ENCODE measurements at places on chromosomes 11 and 22. TPM values are rescaled to one million over a fixed set of nuclear protein-coding genes. Genes with fewer than 3 reads are reported as not detected.
A peak's percentile ranks its signal among the peaks of the same experiment; 100 is the strongest.

CCDC157 gene
- 1.3 TPM for total RNA-seq

PDE2A gene
- 32.1 TPM for total RNA-seq

CCDC134 gene
- 4.1 TPM for total RNA-seq

SCGB1C1 gene
- not detected for total RNA-seq

MPPED2 gene
- 3.6 TPM for total RNA-seq

MUC6 gene
- total RNA-seq: not detected

GAL3ST3 gene
- 13.6 TPM for total RNA-seq

TOM1 gene
- 55.6 TPM for total RNA-seq

BSX gene
- not detected for total RNA-seq

SPDYC gene
- total RNA-seq: not detected

SLC22A8 gene
- not detected for total RNA-seq

DCHS1 gene
- 13.2 TPM for total RNA-seq

OR5M11 gene
- total RNA-seq: not detected

TSPAN32 gene
- 24.0 TPM for total RNA-seq

DNA sequence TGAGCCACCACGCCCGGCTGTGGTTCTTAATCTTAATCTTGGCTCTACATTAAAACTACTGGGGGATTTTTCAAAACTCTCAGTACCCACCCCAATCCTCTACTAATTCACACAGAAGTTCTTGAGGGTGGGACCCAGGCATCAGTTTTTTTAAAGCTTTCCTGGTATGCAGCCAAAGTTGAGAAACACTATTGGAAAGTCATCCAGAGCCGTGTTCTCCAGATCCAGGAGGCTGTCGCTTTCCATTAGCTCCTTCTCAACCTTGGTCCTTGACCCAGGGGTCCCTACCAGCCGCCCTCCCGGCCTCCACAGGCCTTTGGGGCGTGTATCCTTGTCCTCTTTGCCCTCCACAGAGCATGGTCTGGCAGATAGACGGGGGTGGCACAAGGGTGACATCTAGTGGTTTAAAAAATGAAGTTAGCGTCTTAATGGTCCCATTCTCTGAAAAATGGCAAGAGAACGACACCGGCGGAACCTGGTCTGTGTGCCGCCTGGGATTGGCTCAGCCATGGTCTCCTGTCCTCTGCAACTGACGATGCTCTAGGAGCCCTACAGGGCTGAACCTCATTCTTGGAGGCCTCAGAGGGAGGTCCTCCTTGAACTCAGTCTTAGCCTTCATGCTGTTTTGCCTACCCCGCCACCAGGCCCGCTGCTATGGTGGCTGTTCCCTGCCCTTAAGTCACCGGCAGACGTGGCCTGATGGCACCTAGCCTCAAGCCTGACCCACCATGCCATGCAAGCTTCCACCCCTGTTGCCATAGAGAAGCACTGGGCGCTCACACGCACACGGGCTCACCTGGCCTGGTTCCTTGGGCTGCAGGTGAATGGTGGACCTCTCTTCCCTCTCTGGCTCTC is 152.0 kb upstream of the SYN3 start:
- peak; percentile 17 for DNase-seq

DNA sequence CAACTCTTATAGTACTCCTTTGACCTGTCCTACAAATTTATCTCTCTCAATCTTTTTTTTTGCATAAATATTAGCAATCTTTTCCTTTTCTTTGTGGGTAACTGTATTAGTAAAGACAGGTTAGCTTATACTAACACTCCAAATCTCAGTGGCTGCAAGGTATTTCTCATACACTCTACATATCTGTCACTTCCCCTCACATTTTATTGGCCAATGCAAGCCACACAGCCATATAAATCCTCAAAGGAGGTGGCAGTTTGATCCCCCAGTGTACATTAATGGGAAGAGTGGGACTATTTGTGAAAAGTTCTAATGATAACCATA is 42.6 kb upstream of the EED start:
- no peak for DNase-seq

GRCh38 chr11:61163714-61164605 is 2.7 kb upstream of the VPS37C start:
- DNase-seq: no peak

DNA sequence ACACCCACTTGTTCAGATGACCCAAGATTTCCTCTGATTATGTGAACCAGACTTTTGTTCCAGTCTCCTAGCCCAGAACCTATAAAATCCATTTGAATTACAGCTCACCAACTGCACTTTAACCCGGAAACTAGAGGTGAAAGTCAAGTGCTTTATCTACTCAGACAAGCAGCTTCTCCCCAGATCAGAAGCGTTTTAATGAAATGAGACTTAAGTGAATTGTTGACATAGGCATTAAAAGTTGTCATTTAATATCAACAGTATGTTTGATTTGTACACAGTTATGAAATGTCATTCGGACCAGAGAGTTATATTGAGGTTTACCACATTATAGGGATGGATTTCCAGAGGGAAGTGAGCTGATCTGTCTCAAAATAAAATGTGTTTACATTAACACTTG is 52.0 kb downstream of the CADM1 start:
- no peak for DNase-seq

- no peak for DNase-seq
Observed at GRCh38 chr11:93494357-93494756, 48.8 kb downstream of the SMCO4 start.

DNA sequence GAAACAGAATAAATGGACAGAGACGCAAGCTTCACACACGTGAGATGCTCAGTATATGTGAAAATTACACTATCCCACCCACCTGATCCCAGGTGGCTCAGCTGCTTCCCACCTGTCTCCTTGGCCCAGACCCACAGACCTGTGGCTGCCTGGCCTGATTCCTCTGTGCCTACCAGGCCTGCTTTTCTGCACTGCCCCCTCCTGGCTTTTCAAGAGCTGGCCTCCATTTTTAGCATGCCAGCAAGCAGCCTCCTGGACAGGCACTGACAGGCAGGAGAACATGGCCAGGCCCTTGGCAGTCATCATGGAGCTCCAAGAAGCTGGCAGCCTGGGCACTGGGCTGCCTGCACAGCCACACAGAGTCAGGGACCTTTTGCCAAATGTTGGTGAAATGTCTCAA is 79.5 kb upstream of the HMGXB4 start:
- DNase-seq: no peak

GRCh38 chr11:123707606-123708205 is 33.8 kb downstream of the ZNF202 start:
- peak; percentile 72 for DNase-seq

DNA sequence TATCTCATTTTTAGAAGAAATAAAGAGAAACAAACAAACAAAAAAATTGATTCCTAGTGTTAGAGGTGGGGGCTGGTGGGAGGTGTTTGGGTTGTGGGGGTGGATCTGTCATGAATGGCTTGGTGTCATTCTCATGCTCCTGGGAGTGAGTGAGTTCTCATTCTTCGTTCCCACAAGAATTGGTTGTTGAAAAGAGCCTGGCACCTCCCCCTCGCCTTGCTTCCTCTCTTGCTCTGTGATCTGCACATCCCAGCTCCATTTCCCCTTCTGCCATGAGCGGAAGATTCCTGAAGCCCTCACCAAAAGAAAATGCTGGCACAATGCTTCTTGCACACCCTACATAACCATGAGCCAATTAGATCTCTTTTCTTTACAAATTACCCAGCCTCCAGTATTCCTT is 277.8 kb downstream of the ST3GAL4 start:
- no peak for DNase-seq

DNA sequence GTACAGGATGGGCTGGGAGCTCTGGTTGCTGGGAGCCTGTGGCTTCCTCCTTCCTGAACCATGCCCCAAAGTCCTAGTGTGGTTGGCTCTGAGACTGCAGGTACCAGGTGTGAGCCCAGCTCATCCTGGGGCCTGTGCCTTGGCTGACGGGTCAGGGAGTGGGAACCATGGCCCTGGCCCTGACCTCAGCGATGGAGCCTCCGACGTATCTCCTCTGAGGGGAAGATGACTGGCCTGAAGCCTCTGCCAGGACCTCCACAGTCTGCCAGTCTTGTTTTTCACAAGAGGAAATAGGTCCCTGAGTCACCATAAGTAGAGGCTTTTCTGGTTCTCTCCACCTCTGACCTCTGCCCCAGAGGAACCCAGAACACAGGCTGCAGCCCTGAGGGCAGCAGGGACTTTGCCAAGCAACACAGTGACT is 3.4 kb downstream of the RCE1 start:
- DNase-seq: no peak

GRCh38 chr22:50208939-50209892 is 8.4 kb downstream of the SELENOO start:
- DNase-seq: peak; percentile 54

- peak; percentile 87 for DNase-seq
Observed at GRCh38 chr11:45658292-45658991, 7.0 kb downstream of the CHST1 start.

GRCh38 chr11:47108214-47108613 is 68.5 kb downstream of the ARFGAP2 start:
- no peak for DNase-seq

DNA sequence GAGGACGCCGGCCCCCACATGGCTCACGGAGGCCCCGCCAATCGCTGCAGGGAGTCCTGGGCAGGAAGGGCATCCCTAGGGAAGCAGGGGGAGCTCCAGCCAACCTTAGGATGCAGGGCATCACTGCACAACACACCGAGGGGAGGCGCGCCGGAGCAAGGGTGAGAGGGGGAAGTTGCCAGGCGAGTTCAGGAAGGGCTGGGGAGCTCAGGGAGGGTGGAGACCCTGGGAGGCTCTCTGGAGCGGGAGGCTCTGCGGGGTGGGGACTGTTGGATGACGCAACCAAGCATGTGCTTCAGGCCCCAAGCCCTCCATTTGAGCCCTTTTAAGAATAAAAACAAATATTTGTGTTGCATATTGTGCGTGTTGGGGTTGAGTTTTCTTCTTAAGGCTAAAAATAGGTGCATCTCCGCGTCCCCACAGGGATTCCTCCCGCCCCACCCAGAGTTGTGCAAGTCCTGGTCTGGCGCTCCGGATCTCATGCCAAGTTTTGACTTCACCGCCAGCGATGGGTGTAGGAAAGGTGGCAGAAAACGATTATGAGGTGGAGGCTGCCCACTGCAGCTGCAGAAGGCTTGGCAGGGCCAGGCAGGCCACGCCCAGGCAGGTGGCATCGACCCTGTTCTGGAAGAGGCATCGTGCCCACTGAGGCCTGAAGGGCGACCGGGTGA is 65.2 kb downstream of the WNT7B start:
- DNase-seq: peak; percentile 55

DNA sequence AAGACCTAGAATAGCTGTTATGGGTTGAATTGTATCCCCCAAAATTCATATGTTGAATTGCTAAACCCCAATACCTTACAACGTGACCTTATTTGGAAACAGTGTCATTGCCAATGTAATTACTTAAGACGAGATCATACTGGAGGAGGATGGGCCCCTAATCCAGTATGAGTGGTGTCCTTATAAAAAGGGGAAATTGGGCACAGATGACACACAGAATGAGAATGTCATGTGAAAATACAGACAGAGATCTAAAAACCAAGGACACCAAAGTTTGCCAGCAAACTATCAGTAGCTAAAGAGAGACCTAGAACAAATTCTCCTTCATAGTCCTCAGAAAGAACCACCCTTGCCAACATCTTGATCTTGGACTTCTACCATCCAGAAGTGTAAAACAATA is 127.7 kb downstream of the ATXN10 start:
- no peak for DNase-seq

- DNase-seq: no peak
Observed at GRCh38 chr11:125330462-125331325, 165.4 kb downstream of the FEZ1 start.

DNA sequence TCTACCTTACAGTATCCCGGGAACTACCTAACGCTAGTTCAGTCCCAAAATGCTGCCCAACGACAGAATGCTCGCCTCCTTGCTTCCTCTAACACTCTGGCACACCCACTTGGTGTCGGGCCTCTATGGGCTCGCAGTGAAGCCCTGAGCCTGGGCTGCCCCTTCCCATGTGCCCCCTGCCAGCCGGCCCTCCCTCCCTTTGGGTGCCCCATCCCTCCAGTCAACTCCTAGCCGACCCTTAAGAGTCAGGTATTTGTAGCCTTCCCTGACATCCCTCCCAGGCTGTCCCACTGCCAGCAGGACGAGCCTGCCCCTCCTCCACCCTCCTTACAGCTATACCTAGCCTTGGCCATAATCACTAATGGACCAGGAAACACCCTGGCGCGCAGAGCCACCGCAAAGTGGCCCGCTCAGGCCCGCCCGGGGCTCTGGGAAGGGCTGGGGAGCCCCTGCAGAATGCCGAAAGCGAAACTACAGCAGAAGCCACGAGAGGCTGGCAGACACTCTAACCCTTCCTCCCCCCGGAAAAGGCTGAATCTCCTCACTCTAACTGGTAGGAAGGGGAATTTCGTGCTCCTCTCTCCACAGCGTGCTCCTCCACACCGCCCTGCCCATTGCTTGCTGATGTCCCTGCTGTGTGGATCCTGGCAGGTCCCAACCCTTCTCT is 8.2 kb downstream of the CBX7 start:
- peak; percentile 71 for DNase-seq

DNA sequence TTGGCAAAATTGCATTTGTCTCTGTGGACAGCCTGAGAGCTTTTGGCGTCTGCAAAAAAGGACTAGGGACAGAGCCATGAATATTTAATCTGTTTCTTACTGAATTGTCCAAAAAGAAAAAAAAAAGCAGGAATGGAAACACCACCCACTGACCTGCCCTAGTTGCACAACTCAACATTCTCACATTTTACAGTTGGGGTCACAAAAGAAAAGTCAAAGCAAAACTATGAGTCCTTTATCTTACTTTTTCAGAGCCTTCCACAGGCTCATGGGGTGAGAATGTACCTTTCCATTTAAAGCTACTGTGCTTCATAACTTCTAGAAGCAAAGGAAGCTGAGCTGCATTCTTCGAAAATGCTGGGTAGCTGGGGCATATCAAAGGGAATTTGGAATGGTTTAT is 225.7 kb downstream of the FAM76B start:
- no peak for DNase-seq

GRCh38 chr11:28472904-28473303 is 364.7 kb downstream of the METTL15 start:
- no peak for DNase-seq

GRCh38 chr11:104997288-104997687 is 25.7 kb downstream of the CASP5 start:
- no peak for DNase-seq

DNA sequence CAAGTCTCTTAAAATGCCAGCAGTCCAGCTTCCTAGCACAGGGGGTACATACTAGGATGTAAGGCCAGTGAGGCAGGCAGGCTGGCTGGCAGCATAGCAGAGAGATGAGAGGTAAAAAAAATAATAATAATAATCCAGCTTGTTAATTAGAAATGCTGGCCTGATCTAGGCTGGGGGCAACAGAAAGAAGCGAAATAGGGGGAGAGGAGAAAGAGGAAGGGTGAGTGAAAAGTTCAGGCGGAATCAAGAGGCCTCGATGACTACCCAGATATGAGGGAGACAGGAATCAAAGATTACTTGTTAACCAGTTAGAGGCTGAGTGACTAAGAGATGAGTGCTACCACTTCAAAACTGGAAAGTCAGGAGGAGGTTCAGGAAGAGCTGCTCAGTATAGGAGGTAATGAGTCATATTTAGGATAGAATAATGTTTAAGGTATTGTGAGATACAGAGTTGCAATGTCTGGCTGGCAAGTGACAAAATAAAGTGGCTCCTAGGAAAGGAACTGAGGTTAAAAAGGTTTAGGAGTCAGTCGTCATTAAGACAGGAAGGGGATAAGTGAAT is 2.8 kb downstream of the ALKBH8 start:
- no peak for DNase-seq
